ENCODE measurements at places on chromosomes 11 and 22.

GRCh38 chr11:10561043-10561818 lies 7.2 kb downstream of the LYVE1 start:
- DNase-seq: no peak

DNA sequence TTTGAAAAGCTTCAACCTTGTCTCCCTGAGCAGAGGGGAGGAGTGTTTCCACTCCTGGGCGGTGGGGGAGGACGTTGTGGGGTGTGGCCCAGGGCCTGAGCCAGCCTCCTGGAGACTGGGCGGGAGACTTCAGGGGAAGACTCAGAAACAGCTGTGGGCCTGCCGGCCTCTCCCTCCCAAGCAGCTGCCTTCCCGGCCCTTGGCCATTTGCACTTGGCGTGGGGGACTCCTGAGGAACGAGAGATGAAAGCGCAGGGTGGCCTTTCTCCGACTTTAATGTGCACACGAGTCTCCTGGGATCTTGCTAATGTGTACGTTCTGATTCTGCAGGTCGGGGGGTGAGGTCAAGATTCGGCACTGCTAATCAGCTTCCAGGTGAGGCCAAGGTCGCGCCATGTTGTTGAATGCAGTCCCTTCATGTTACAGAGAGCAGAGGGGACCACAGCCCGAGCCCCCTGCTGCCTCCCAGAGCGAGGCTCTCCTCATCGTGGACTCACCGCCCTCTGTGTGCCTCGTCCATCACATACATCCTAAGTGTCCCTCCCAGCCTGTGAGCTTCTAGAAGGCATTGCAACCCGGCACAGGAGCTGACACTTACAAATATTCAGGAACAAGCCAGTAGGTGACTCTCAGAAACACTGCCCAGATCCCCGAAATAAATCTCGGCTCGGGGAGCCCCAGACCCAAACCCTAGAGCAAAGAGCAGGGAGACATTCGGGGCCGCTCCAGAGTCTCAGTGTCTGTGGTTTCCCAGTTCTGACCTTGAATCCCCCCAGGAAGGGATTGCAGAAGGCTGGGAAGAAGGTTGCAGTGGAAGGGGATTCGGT lies 7.7 kb downstream of the LIF start:
- DNase-seq: no peak

- no peak for DNase-seq
Measured at GRCh38 chr11:117187799-117188481, 9.4 kb downstream of the SIDT2 start.

GRCh38 chr11:122261546-122261945 lies 145.5 kb upstream of the BLID start:
- no peak for DNase-seq

DNA sequence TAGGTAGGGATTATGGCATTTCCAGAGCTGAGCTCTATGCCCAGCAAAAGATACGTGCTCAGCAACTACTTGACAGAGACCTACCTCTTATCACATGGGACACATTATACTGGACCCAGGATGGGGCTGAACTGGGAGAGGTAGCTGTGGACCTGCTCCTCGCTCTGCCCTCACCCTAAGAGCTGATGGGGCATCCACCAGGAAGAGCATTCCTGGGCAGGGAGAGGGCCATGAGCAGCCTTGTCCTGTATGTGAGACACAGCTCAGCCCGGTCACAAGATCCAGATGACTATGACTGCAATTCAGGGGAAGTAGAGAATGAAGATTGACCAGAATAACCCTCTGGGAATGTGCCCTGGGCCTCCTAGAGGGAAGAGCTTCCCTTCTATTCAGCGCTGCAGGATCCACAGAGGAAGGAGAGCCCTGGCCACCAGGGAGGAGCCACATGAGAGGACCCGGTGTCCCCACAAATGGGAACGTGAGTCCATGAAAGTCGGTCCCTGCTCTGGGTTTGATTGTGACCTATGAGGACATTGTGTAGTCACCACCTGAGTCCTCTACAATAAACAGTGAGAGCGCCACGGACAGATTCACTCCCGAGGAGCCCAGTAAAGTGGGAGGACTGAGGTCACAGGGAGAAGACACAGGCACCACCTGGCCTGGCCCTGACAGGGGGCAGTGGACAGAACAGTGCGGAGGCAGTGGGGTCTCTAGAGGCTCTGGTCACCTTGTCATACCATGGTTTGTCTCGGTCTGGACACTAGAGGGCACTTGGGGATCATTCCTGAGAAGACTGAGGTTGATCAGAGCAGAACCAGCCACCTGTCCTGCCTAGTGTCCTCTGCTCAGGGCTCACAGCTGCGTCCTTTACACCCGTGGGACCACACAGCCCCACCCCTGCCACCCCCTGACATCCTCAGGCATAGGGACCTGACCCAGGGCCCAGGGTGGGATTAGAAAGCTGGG lies 99.5 kb downstream of the ZNF280B start:
- DNase-seq: no peak

- DNase-seq: no peak
Measured at GRCh38 chr11:27806122-27806521, 105.9 kb upstream of the BDNF start.

- DNase-seq: no peak
Measured at GRCh38 chr11:56700914-56701485, 2.1 kb downstream of the OR9G1 start.

- no peak for DNase-seq
Measured at GRCh38 chr22:39625569-39626537, 55.3 kb downstream of the CACNA1I start.

DNA sequence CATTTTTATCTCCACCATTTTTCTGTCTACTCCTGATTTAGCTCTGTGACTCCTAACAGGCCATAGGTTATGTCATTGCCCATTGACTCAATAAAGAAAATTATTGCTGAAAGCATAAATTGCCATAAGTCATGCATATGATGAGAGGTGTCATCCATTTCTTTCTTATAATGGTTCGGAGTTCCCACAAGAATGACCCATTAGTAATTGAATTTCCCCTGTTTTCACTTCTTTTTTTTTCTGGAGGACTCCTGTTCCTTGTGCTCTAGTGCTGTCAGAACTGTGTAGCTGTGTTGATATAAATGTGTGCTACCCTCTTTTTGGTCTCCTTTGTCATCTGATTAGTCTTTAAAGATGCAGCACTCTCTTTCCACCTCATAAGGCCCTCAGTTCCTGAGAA lies 22.9 kb upstream of the CARD18 start:
- DNase-seq: no peak
